ENCODE measurements at places on chromosomes 12 and 14.

- peak; percentile 50 for DNase-seq
These were observed 4.3 kb downstream of the IRF2BPL start for GRCh38 chr14:77024171-77024691.

DNA sequence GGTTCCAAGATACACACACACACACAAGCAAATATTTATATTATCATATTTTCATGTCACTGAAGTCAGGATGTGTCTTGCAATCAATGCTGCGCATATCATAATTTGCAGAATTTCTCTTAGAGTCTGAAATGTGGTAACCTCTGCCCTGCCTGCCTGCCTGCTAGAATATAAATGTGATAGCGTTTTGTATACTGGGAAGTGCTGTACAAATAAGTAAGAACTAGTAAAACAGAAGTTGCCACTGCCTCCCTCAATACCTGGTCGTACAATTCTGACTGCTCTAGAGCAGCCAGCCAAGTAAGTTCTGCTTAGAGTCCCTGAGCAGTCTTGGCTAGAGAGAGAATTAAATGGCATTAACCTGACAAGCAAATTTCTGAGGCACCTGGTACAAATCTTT, 83.9 kb upstream of the NTF3 start:
- no peak for DNase-seq

- peak; percentile 73 for DNase-seq
These were observed 397.1 kb downstream of the NOVA1 start for GRCh38 chr14:26200687-26201086.

GRCh38 chr12:113755098-113755497, 211.0 kb downstream of the RBM19 start:
- no peak for DNase-seq

GRCh38 chr12:121050725-121051124, 11.7 kb upstream of the OASL start:
- DNase-seq: no peak

DNA sequence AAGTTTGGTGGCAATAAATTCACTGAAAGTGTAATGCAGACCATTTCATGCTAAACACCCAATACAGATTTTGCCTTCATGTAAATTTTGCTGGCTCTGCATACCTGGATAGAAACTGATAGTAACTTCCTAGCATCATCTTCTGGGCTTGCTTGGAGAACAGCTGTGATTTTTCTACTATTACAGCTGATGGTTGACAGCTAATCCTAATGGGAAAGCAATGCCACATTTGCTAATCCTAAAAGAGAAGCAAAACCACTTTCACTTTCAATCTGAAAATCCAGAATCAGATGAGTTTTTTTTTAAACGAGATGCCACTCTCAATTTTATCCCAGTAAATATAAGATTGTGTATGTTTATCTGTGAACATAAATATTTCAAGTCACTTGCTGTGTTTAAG, 1035.9 kb downstream of the TRHDE start:
- no peak for DNase-seq

GRCh38 chr12:65868133-65868705, 43.9 kb downstream of the HMGA2 start:
- DNase-seq: peak; percentile 85

DNA sequence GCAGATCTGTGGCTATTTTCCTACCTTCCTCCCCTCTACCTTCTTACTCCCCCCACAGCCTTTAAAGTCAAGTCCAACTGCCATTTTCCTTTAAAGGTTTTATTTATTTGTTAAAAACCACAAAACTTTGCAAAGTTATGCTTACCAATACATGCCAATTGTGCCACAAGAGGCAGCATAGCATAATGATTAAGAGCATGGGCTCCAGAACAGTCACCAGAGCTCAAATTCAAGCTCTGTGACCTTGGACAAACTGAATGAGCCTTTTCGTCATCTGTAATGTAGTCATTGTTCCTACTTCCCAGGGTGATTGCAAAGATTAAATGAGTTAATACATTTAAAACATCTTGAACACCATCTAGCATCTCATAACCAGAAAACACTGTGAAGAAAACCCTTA, 13.0 kb upstream of the FMNL3 start:
- DNase-seq: no peak

DNA sequence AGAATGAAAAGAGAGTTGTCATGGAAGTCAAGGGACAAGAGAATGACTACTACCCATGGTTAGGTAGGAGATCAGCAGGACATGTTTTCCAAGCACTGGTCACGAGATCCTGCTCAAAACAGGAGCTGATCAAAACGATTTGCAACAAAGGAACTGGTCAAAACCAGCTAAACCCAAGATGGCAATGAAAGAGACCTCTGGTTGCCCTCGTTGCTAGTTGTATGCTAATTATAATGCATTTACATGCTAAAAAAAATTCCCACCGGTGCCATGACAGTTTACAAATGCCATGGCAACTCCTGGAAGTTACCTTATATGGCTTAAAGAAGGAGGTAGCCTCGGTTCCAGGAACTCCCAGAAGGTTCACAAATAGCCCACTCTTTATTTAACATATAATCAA, 95.0 kb upstream of the OTX2 start:
- no peak for DNase-seq

- no peak for DNase-seq
These were observed 39.3 kb upstream of the DDX11 start for GRCh38 chr12:31034372-31034771.

DNA sequence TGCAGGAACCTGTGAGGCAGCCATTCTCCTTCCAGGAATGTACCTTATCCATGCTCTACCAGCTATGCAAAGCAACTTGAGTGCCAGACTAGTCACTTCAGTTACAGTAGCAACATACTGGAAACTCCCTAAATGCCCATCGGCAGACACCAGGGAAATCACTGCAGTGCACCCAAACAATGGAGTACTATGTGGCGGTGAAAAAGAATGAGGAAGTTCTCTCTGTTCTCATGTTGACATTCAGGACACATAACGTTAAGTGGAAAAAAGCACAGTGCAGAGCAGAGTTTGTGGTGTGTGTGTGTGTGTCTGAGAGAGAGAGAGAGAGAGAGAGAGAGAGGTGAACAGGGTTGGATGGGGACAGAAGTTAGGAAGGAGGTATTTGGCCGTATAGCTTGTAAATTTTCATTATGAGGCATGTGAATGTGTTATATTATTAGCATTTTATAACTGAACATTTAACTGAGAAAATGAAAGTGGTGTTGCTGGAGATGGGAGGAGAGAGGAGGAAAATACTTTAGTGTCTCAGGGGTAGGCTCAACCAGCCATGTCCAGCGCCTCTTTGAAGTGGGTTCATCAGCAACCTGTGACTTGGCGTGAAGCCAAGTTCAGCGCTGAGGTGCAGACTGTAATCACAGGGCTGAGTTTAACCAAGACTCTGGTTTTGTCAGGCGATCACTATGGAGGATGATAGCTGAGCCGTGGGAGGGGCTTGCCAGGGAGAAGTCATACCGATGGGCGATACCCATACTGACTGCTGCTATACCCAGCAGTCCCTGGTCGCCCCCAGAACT, 17.3 kb downstream of the TNFAIP2 start:
- DNase-seq: no peak

DNA sequence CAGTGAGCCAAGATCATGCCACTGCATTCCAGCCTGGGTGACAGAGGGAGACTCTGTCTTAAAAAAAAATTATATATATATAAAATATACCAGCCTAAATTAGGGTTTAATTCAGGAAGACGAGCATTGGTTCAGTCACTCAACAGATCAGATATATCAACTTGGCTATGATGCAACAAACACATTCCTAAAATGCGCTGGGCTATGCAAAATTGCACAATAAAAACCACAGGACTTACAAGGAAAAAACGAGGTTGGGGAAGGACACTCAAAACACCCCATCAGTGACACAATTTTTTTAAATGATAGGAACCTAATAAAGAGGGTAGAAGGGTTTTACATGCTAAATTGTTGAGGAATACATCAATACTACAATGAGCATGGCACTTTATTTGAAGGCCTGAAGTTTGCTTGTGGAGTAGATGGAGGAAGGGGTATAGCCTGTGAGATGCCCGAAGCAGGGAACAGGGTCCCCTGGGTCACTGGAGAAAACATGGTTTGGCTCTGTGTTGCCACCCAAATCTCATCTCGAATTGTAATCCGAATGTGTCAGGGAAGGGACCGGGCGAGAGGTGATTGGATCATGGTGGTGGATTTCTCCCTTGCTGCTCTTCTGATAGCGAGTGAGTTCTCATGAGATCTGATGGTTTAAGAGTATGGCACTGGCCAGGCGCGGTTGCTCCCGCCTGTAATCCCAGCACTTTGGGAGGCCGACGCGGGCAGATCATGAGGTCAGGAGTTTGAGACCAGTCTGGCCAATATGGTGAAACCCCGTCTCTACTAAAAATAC, 71.2 kb downstream of the TNFAIP2 start:
- DNase-seq: peak; percentile 71

DNA sequence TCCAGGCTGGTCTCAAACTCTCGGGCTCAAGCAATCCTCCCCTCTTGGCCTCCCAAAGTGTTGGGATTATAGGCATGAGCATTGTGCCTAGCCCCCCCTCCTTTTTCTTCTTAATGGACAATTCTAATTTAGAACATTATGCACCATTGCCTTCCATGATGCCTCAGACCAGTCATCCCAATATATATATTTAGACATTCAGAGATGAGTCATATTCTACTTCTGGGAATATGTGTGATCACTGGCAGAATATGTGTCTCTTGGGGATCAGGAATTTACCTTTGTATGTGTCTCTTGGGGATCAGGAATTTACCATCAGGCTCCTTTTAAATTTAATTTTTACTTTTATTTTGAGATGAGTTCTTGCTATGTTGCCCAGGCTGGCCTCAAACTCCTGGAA, 7.5 kb upstream of the CCDC177 start:
- DNase-seq: peak; percentile 68

DNA sequence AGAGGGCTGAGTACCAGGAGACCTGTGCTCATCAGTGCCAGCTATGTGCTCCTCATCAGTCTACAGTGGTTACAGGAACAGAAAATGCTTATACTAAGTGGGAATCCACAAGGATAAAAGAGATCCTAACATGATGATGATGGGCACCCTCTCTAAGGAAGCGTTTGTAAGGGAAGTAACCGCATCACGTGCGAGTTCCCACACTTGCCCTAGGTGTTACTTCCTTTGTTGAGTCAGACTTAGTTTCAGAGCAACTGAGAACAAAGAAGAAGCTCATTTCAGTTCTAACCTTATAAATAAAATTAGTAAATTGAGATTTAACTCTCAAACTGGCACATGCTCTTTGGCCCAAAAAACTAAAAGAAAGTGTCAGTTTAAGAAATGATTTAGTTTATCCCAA, 956.4 kb upstream of the TMEM132C start:
- DNase-seq: no peak

DNA sequence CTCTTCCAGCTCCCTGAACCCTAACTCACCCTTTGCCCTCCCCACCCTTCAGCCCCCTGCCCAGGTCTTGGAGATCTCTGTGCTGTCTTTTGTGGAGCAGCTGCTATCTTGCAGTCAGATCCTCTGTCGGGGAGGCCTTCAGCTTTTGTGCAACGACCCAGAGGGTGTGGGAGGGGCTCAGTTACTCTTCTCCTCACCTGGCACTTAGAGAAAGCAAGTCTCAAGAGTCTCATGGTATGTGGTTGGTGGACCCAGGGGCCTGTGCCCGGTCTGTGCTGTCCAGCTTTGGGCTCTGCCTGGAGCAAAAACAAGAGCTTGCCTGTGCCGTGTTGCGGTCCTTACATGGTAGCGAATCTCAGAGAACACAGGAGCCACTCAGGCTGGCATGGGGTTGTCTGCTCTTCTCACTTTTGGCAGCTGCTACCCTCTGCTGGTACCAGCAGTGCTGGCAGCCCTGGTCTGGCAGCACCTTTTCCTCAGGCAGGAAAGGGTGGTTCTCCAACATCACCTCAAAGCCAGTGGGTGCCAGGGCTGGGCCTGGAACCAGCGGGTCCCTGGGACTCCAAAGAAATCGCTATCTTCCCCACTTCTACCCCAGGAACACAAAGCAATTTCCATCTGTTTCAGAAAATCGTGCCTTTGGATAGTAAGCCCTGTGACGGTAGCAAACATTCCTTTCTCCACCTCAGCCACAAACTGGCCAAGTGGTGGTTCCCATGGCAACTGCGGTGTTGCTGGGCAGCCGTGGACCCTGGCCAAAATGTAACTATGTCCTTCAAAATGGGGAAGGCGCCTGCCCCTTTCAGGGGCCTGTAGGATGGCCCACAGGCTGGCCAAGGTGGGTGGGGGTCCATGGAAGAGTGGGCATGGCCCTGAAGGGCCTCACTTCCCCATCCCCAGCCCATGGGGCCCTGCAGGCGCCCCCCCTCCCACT, 90.0 kb downstream of the RIN3 start:
- DNase-seq: peak; percentile 80

GRCh38 chr14:87916886-87917275, 76.1 kb downstream of the GALC start:
- no peak for DNase-seq

DNA sequence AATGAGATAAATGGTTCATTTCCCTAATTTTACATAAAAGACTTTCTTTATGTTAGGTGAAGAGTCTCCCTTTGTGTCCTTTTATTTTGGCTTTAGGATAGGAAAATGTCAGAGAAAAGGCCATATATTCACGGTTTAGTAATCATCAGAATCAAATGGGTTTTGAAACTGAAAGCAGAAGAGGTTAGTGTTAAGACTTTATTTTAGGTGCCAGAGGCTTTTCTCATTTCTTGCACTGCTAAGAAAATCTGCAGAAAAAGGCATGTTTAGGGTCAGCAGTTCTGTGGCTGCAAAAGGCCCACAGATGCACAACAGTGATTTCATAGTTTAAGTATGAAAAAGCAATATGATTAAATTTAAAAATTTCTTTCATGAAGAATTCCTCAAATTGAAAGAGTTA, 80.4 kb upstream of the SINHCAF start:
- no peak for DNase-seq

GRCh38 chr14:52328276-52328675, 14.2 kb downstream of the PTGER2 start:
- DNase-seq: peak; percentile 83

- no peak for DNase-seq
These were observed 12.4 kb upstream of the A2M start for GRCh38 chr12:9127936-9128663.

DNA sequence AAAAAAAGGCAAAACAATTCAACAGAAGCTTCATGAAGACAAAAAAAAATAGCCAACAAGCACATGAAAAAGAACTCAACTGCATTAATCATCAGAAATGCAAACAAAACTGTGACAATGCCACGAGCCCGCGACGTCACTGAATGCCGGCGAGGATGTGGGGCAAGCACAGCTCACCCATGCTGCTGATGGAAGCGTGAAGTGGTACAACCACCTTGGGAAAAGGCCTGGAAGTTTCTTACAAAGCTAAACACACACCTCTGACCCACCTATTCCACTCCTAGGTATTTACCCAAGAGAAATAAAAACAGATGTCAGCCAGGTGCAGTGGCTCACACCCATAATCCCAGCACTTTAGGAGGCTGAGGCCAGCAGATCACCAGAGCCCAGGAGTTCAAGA, 10.5 kb downstream of the BTBD6 start:
- DNase-seq: no peak

DNA sequence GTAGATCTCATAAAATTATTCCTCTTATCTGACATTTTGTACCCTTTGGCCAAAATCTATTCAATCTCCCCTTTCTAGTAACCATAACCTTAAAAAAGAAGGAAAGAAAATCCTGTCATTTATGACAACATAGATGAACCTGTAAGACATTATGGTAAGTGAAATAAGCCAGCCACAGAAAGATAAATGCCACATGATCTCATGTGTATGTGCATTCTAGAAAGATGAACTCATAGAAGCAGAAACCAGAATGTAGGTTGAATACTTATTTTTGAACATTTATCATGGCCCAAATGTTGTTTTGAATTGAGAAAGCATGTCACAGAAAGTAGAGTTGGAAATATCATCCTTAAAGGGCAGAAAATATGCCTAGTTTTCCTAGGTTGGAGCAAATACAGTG, 1053.6 kb downstream of the SLC6A15 start:
- DNase-seq: peak; percentile 31

GRCh38 chr12:72077111-72077820, 138.6 kb downstream of the TPH2 start:
- DNase-seq: no peak

GRCh38 chr14:74938531-74939495, 15.8 kb upstream of the RPS6KL1 start:
- no peak for DNase-seq
